ENCODE measurements at places on chromosomes 2 and 18.

DNA sequence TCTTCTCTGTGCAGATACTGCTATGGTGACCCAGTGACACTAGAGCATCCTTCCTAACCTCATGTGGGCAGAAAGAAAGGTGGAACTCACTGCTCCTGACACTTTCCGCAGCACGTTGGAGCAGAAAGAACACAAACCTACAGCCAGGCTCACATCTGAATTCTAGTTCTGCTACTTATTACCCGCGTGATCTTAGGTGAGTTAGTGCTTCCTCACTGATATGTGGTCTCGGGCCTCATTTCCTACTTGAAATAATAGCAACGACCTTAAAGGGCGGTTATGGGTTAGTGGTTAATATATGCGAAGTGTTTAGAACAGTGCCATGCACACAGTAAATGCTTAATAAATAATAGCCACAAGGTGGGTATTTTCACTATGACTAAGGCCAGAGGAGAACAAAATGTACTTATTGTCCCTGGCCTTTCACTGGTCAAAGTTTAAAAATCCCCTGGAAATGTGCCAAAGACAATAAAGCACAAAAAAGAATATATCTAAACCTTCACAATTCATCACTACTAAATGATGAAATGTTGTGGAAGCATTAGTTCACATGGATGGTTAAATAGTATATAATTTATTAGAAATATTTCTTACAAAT lies 66.6 kb downstream of the MYOM1 start:
- DNase-seq = no peak

- no peak for DNase-seq
Observed at GRCh38 chr2:106020032-106020431, 174.1 kb downstream of the UXS1 start.

GRCh38 chr18:9796935-9797549 lies 88.7 kb upstream of the TXNDC2 start:
- DNase-seq = no peak

DNA sequence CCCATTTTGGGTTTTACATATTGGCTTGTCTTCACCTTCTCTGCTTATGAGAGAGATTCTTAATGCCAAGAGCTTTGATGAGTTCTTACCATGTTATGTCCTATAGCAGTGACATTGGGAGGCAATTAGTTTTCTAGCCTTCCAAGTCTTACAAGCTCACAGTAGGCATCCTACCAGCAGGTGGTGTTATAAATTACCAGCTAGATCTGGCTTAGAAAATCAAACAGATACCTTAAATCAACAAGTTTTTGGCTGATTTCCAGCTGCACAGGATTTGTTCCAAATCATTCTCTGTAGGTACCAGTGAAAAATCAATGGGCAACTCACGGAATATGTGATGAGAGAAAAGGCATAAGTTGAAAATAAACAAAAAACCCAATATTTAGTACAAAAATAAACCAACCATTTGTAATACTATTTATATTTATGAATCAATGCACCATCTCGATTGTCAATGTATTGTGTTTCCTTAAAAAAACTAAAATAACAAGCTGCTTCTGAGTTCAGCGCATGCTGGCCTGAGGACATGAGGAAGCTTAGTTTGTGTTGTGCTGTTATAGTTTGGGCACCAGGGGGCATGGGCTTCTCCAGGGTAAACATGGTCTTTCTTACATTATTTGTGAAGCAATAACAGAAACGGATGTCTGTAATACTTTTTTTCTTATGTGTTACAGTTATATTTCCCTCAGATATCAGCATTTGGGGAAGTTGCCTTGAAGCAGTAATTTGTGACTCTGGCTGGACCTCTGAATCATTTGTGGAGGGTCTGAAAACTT lies 34.1 kb upstream of the NXPH2 start:
- no peak for DNase-seq

DNA sequence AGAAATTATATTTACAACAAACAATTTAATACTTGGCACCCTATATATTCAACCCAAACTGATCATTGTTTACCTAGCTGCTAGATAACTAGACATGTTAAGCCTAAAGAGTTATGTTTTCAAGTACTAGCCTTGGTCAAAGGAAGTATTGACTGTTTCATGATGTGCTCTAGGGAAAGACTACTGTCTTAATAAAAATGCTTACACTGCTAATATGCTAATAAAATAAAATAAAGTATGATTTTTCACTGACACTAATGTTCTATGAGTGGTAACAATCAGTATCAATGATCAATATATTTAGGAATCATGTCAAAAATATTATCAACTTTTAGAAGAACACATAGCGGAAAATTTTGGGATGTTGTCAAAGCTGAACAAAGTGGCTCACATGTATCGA lies 225.5 kb downstream of the OSR1 start:
- no peak for DNase-seq

- DNase-seq = no peak
Observed at GRCh38 chr2:200077210-200077650, 121.8 kb downstream of the MAIP1 start.

- DNase-seq = no peak
Observed at GRCh38 chr2:28286678-28287077, 106.0 kb upstream of the FOSL2 start.

DNA sequence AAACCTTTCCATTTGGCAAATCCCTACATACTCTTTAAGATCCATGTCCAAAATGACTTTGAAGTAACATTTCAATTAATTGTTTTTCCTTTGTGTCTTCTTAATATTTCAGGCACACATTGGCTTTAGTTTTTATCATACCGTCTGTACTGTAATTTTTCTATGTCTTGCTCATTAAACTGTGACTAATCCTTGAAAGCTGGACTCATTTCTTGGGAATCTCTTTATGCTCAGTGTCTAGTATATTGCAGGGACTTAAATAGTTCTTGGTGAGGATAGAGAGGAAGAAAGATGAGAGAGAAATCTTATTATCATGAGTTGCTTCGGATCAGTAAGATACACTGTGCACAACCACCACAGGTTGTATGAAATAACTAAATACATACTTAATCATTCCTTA lies 448.3 kb upstream of the ST6GAL2 start:
- no peak for DNase-seq

DNA sequence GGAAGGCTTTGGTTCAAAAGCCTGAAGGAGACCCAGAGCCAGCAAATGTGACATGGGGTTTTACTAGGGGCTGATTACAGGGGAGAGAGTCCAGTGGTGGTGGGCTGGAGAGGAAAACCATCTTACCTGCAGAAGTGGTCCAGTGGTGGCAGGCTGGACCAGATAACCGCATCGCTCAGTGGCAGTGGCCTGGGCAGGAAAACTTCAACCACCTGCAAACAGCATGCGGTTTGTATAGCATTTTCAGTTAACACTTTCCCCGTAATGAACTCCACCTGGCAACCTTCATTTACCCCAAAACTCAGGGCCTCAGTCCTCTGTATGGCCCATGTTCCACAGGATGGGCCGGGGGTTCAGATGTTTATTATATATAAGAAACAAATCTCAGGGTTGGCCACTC lies 114.4 kb downstream of the LRRTM1 start:
- no peak for DNase-seq

GRCh38 chr2:61575447-61575859 lies 37.3 kb upstream of the XPO1 start:
- DNase-seq = no peak

- DNase-seq = no peak
Observed at GRCh38 chr18:65347446-65347845, 403.4 kb upstream of the CDH7 start.

- DNase-seq = no peak
Observed at GRCh38 chr18:75339936-75340605, 87.4 kb downstream of the SMIM21 start.

GRCh38 chr2:197115325-197115724 lies 188.8 kb upstream of the PGAP1 start:
- DNase-seq = no peak

DNA sequence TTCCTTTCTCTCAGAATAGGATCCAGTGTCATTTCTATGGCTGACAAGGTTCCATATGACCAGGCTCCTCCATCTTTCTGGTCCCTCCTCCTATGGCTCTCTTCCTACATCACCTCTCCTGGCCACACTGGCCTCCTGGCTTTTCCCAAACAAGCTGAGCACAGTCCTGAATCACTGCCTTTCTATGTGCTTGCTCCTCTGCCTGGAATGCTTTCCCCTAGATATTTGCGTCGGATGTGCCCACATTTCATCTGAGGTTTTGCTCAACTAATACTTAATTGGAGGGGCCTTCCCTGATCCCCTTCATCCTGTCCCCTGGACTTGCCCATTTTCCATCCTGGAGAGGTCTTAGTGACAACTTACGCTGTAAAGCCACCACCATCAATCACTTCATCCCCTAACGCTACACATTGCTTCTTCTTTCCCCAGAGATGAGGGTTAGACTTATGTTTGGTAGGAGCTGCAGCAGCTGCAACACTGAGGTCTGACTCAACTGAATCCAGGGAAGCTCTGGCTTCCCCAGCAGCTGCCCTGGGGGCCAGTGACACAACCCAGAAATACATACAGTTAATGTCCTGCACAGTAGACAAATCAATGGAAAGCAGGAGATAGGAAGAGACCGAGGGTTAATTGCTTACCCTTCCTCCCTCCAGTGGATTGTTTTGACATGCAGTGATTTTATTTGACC lies 42.9 kb downstream of the QPCT start:
- no peak for DNase-seq

GRCh38 chr2:160920791-160921303 lies 239.4 kb upstream of the TANK start:
- DNase-seq = no peak

- no peak for DNase-seq
Observed at GRCh38 chr2:227503433-227504406, 31.8 kb downstream of the AGFG1 start.

DNA sequence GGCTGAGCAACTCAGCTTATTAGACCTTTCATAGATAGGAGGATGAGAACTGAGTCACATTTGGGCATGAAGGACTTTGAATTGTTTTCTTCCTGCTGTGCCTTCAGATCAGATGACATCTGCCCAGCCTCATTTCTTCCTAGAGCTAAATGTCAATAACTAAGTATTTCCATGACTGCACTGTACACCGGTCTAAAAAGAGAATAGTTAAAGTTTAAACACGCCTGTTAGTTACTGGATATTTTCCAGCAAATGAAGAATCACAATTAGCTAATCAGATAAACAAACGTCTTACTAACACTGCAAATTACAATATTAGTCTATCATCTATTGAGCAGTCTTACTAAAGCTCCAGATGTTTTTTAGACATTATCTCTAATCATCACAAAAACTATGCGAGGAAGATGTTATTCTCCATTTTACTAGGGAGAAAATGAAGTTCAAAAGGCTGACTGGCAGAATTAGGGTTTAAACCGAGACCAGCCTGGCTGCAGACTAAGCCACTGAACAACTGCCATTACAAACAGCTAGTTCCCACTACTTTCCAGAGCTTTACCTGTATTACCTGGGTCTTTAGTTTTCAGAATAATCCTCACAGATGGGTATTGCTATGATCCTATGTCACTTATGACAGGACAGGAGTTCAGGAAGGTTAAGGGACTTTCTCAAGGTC lies 69.4 kb upstream of the ZNF397 start:
- DNase-seq = no peak

GRCh38 chr2:156320486-156321098 lies 11.9 kb downstream of the NR4A2 start:
- no peak for DNase-seq

DNA sequence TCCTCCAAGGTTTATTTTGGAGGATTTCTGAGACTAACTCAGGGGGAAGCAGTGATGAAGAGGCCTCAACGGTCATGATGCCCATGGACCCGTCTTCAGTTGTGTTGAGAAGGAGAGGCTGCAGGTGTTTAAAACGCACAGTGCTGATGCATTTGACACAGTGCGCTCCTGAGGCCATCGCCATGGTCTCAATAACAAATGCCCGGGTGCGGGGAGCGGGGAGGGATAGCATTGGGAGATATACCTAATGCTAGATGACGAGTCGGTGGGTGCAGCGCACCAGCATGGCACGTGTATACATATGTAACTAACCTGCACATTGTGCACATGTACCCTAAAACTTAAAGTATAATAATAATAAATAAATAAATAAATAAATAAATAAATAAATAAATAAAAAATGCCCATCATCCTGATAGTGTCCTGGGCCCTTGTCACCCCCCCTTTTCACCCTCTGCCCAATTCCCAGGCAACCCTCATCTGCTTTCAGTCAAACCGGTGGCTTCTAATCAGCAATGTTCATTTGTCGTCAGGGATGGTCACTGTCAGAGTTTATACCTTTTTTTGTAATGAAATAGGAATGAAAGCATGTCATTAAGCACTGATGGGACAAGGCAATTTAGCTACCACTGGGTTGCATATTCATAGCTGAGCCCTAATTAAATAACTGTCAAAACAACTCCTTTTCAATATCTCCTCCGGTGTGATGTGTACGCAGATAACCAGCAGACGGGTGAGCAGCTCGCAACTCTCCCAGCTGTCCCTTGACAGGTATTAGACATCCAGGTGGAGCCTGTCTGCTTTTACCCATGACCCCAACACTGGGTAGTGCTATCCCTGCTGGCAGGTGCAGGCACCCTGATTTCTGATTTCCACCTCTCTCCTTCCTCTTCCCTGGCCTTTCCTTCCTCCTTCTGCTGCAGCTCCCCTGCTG lies 95.9 kb downstream of the KCNF1 start:
- no peak for DNase-seq

Data from stimulated activated naive B cell treated with anti-CD40 and anti-IgM and Interleukin-4, amounts not matched to agents 10 μg/mL and 1 μg/mL and 100 μg/mL, for 72 hours (primary cell).